ENCODE measurements at places on chromosomes 16 and 17. TPM values are rescaled to one million over a fixed set of nuclear protein-coding genes. Genes with fewer than 3 reads are reported as not detected.

Gene PHOSPHO1
- not detected for total RNA-seq

DNA sequence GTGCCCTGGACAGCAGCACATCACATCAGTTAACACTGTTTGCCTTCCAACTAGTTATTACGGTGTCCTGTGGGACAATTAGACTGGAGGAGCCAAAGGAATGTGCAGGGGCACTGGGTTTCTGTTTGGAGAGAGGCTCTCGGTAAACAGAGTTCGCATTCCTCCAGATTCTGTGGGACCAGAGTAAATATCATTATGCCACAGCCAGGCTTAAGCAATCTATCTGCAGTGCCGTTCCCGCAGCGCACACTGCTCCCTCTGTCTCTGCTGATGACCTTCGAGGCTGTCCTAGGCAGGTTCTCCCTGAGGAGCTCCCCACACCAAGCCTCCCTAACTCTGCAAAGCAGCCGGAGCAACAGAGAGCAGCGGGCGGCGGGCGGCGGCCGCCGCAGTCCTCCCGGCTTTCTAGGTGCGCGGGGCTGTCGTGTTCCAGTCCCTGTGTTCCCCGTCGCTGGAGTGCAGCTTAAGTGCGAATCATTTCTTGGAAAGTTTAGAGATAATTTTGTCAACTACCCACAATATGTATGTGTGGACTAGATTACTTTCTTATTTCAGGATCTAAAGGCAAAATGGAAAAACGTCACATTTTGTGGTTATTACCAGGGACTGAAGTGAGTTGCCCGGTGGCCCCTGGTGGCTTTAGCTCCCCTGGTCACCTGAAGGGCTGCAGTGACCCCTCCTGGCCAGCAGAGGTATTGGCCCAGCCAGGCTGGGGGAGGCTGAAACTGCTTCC is 43.3 kb downstream of the PGS1 start:
- DNase-seq = peak; percentile 90

- DNase-seq = no peak
Measured at GRCh38 chr16:85285681-85286065, 173.4 kb upstream of the CIBAR2 start.

Gene SLC47A2
- 6.3 TPM for total RNA-seq

Gene NXPH3
- not detected for total RNA-seq

GRCh38 chr17:61731330-61731729 is 132.0 kb downstream of the BRIP1 start:
- DNase-seq = no peak

Gene RNF222
- not detected for total RNA-seq

DNA sequence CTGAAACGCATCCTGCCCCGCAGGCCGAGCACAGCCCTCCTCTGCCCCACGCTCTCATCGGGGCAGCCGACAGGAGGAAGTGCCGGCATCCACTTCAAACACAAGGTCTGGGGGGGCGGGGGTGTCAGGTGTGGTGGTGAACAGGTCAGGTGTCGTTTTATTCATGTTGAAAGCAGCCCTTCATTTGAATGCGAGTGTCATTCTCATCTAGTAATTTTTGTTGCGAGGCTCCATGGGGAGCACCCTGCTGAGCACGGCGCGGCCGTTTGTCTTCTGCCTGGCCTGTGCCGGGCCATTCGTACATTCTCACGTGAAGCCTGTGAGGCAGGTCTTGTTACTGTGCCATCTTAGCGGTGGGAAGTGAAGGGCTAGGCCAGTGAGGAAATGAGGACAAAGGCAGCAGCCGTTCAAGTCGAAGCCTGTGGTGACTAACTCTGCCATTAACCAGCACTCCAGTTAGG is 1.9 kb downstream of the ACSF3 start:
- DNase-seq = peak; percentile 53

- no peak for DNase-seq
Measured at GRCh38 chr16:88306860-88307545, 75.8 kb upstream of the ZNF469 start.

DNA sequence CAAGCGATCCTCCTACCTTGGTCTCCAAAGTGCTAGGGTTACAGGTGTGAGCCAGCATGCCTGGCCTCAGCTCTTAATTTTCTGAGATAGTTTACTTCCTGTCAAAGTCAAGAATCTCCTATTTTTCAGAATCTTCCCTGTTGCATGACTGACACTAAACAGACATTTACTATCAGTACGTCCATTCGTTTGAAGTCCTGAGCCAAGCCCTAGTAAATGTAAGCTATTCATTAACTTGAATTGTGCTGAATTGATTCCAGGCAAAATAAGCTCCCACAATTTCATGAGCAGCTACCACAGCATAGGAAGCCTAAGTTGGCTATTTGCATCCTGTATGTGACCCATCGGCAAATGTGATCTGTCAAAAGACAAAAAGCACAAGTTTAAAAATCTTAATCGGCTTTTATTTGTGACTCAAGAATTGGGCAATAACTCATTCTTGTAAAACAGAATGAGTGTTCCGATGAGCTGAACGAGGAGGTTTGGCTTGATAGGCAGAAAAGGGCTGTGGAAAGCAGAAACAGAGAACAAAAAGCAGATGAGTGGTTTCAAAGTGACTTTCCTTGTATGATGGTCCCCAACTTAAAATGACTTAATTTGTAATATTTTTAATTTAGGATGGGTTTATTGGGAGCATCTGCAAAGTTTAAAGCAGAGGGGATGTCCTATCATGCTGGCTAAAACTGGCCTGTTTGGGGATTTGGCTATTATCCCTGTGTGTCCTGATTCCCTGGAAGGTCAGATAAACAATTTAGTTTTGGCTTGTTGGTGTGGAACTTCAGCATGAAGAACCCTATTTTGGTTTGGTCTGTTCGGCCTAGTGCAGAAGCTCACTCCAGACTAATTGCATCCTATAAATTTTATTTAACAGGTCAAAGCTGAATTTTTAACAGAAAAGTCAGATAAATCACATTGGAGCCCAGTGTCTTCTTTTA is 14.2 kb downstream of the RNF112 start:
- DNase-seq = no peak

- no peak for DNase-seq
Measured at GRCh38 chr16:53891409-53892139, 187.6 kb downstream of the FTO start.

GRCh38 chr16:28317040-28317880 is 24.9 kb downstream of the SBK1 start:
- DNase-seq = peak; percentile 60

DNA sequence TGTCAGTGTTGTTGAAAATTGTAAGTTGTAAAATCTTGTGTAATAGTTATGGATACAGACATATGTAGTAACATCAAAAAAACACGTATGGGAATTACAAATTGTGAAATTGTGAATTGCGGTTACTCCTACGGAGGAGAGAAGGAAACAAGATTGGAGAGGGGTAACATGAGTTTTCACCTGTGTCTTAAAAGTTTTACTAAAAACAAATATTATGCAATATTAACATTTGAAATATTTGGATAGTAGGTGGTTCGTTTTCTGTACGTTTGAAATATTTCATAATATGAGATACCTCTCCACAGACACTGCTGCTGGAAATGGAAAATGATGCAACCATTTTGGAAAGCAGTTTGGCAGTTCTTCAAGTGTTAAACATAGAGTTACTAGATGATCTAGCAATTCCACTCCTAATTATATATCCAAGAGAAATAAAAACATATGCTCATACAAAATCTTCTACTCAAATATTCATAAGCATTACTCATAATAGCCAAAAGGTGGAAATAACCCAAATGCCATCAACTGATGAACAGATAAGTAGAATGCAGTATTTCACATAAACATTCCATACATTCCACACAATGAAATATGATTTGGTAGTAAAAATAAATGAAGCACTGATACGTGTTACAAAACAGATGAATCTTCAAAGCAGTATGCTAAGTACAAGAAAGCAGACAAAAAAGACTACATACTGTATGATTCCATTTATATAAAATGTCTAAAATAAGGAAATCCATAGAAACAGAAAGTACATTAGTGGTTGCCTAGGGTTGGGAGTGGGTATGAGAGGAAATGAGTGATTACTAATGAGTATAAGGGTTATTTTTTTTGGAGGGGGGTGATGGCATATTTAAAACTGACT is 40.7 kb upstream of the ABCA10 start:
- no peak for DNase-seq

DNA sequence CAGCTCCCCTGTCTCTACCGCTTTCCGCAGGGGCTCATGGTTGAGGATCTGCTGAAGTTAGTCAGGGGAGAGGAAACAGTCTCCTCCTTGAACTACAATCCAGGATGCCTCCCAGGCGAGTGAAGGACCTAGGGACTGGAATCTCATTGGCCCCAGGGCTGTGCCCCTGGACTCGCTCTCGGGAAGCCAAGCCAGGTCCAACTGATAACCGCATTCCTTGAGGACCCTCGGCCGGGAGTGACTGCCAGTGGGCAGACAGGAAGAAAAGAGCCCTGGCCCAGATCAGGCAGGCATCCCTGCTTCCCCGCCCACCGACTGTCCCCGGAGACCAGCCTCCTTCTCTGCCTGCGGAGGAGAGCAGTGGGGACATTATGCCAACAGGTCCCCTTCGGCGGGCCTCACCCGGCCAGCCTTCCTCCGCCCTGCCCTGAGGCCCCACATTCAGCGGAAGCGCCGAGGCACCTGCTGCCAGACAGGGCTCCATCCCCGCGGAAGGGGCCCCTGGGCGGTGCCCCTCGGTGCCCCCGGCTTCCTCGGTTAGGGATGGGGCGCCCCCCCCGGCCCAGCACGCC is 776 bp downstream of the LRRC75A start:
- peak; percentile 70 for DNase-seq

DNA sequence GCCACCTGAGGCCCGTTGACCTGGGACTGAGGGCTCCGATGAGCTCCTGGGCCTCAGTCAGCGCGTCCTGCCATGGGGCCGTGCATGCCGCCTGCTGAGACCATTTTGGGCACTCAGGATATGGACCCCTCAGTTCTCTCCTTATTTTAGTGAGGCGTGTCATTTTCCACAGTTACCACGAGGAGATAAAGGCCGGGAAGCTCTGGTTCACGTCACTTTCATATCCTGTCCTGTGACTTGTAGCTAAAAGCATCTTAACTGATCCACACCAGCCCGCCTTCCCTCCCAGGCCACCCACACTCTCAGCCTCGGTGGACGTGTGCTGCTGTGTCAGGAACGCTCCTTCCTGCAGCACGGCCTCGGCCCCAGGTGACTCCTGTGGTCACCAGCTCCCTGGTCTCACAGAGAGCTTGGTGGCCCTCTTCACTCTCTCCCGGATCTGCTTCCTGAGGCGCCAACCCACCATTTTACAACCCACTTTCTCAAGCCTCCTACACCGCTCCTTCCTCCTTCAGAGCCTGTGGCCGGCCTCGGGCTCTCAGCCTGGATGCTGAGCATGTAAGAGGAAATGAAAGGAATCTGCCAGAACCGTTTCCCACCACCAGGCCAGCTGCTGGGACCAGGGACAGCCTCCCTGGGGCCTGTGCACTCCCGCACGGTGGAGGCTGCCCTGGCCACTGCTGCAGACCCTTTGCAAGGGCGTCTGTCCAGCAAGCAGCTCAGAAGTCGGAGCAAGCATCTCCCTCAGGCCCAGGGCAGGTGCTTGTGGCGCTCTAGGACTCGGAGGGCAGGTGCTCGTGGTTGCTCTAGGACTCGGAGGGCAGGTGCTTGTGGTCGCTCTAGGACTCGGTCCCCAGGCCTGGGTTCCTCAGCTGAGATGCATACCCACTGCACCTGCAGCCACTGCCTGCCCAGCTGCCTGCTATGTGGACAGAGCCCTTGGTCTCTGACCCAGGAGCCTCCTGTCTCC is 23.9 kb upstream of the FASN start:
- no peak for DNase-seq

Gene ASGR1
- 0.88 TPM for total RNA-seq

Gene IKZF3
- total RNA-seq = 7.4 TPM

DNA sequence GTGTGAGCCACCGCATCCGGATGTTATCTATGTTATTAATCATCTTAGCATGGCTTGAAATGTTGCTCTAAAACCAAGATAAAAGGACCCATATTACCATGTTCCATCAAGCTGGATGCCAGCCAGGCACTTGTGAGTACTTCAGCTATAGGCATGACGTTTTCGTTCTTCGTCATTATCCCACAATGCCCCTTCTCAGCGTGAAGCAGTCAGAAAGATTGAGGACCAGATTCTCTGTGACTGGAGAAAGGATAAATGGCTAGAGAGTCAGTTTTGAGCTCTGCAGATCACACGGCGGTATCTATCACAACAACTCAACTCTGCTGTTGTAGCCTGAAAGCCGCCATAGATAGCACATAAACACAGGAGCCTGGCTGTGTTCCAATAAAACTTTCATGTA is 29.8 kb upstream of the LCMT1 start:
- no peak for DNase-seq

DNA sequence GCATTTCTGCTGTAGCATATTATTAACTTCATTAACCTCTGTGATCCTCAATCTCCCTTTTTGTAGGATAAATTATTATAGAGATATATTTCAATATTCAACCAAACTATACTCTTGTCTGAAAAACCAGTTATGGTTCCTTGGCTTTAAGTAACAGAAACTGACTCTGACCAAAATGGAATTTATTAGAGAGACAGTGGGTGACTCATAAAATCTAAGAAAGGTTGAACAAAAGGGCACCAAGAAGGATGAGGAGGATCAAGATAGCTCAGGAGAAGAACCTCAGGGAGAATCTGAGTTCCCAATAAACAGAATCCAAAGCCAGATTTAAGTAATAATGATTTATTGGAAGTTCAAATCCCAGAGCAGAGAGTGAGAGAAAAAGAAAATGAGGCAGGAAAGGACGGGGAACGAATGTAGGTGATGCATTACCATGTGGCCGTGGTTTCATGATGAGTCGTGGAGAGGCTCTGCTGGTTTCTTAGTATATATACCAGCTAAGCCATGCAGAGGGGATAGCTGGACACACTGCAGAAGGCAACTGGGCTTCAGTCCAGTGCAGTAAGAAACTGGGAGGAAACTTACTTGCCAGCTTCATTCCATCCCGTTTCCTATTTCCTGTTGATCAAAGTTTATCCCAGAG is 151.5 kb upstream of the GOT2 start:
- DNase-seq = no peak

DNA sequence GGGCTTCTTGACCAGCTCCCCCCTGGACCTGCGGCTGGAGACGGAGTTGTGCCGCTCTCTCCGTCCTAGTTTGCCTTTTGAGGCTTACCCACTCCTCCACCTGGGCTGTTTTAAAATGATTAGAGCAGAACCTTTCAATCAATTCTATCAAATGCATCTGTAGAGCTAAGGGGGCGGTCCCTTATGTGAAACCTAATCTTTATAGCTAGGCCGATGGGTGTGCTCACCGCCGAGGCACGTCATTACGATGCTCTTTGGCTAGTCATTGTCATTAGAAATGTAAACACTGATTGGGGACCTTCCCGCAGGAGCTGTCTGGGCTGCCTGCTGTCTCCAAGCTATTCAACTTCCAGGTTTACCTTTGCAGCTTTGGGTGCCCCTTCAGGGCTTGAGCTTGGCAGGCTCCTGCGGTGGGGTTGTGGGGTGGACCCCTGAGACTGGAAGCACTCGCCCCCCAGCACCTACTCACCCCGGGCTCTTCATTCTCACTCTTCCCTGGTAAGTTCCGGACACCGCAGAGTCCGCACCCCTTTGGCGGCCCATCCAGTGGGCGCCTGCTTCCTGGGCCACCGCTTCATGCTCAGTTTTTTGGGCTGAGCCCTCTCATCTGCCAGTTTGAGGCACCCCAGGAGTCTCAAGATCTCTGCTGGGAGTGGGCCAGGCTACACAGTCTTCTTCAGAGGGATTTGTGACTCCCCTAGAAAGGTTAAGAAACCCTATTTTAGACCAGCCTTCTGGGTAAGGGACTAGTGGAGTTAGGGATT is 20.9 kb upstream of the IL17C start:
- DNase-seq = no peak

GRCh38 chr16:58850019-58850677 is 116.0 kb upstream of the GOT2 start:
- DNase-seq = no peak
